Femur (tissue), 1 donor: ENCODE measurements at places on chromosomes 3 and 15.

DNA sequence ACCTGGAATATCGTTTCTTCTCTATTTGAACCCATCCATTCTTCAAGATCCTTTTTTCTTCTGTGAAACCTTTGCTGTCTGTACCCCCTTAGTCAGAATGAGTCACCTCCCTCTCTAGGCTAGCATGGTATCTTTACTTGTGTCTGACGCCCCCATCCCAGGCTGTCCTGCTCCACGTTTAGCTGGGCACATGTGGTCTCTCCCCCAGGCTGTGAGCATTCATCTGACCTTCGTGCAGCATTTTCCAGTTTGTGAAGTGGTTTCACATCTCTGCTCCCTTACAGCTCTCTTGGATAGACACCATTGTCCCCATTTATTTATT, 14.3 kb upstream of the TLE3 start:
- no peak for DNase-seq

DNA sequence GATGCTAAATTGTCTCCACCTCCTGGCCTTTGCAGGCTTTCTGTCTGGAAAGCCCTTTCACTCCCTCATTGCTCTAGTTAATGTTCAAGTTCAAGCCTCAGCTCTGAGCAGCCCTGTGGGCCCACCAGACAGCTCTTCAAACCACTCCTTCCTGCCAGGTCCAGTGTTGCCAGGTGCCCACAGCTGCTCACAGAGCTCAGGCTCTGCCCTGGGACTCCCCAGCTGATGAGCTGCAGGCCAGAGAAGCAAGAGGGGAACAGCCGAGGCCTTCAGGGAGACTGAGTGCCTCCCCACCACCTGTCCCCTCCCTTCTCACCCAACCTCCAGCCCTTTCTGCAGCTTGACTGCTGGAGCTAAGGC, 1.3 kb upstream of the ZBTB47 start:
- DNase-seq = no peak

DNA sequence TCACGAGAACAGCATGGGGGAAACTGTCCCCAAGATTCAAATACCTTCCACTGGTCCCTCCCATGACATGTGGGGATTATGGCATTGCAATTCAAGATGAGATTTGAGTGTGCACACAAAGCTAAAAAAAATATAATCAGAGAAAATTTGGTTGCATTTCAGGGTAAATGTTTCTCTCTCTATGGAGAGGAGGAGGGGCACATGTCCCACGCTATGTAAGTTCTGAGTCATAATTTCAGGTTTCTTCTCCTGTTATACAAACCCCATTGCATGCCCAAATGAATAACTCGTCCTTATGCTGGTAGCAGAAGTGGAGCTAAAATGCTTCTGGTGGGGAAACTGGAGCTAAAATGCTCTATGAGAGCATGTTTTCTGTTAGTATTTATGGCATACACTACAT, 209.7 kb upstream of the DCBLD2 start:
- no peak for DNase-seq

DNA sequence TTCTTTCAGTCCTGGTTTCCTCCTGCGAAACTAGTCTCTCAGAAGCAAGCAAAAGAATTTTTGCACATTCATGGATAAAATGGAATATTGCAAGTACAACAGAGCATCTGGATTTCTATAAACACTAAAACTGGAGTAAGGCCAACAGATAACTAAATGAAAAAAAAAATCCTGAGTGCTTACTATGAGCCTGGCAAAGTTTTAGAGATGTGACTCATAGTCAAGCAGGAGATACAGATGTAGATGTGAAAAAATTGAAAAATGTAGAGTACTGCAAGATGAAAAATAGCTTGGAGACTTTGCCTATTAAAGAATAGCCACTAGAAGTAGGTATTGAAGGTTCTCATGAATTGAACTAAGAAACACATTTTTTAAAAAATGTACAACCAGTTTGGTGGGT, 397.4 kb downstream of the OTOL1 start:
- no peak for DNase-seq

GRCh38 chr15:50028326-50028725, 90.7 kb downstream of the ATP8B4 start:
- DNase-seq = no peak

GRCh38 chr3:30629746-30630145, 23.3 kb downstream of the TGFBR2 start:
- no peak for DNase-seq

DNA sequence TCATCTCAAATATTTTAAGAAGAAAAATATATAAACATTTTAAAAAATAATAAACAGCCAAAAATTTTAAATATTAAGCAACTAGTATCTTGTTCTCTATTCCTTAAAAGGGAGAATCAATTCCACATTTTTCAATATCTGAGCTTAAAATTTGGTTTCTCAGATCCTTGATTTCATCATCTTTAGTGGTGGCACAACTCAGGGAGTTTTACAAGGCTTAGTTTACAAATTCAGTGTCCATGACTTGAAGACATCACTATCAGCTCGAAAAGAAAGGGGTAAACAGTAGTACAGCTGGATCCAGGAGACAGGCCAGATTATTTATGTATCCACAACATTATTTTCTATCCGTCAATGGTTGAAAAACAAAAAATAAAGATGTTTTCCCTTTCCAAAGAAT, 11.6 kb downstream of the IGF2BP2 start:
- DNase-seq = no peak

DNA sequence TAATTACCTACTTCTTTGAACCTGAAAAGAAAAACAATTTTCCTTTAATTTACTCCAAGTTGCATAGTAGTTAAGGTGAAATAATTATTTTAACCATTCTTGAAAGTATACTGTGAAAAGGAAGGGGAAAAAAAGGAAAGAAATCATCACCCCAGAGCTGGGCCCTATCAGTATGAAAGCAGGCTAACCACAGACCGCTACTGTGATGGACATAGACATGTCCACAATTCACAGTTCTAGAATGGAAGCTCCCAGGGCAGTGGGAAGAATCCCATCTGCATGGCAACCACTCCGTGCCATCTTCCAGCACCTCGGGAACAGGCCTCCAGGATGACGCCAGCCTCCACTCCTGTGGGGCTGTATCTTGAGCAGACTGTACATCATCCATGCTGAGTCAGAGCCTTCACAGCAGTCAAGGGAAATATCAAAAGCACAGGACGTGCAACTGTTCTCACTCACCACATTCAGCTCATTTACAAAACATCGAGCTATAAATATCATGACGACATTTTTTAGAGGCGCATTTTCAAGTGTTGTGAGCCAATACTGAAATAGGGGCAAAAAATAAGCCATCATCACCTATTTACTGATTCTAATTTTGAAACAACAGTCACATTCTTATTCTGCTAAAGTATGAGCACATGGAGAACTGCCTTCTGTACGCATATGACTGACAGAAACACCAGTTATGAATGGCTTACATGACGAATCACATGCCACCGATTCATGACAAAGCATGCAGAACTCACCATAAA, 119.7 kb downstream of the SNRK start:
- DNase-seq = no peak

DNA sequence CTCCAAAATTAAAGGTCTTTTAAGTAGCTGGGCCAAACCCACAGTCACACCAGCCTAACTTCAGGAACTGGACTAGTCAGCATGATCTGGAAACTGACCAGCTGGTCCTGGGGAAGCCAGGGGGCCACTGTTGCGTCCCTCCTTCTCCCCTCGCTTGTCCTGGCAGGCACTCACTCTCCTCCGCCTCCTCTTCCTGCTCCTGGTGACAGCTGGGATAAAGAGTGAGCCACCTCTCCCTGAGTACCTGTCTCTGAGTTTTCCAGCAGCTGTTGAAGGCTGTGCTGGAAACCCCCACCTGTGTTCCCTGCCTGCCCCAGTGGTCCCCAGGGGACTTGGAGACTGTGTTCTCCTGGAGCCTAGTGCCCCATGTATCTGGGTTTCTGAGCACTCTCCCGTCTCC, 56.0 kb downstream of the FGD5 start:
- no peak for DNase-seq

- no peak for DNase-seq
Observed at GRCh38 chr3:101195951-101196713, 124.2 kb downstream of the IMPG2 start.

GRCh38 chr3:14183015-14183577, 4.5 kb downstream of the LSM3 start:
- no peak for DNase-seq

DNA sequence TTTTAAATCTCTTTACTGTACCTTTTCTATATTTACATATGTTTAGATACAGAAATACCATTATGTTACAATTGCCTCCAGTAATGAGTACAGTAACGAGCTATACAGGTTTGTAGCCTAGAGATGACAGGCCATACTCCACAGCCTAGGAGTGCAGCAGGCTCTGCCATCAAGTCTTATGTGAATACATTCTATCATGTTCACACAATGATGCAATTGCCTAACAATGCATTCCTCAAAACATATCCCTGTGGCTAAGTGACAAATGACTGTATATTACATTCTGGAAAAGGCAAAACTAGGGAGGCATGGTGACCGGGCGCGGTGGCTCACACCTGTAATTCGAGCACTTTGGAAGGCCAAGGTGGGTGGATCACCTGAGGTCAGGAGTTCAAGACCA, 192.4 kb upstream of the IGF1R start:
- no peak for DNase-seq

GRCh38 chr3:50658416-50658815, 16.3 kb upstream of the DOCK3 start:
- peak; percentile 13 for DNase-seq

GRCh38 chr3:65972765-65973164, 66.0 kb downstream of the MAGI1 start:
- DNase-seq = no peak

GRCh38 chr3:45948881-45949280, 5.6 kb downstream of the CXCR6 start:
- no peak for DNase-seq
